CD14-positive monocyte (primary cell): ENCODE measurements at places on chromosomes 2 and 18.

DNA sequence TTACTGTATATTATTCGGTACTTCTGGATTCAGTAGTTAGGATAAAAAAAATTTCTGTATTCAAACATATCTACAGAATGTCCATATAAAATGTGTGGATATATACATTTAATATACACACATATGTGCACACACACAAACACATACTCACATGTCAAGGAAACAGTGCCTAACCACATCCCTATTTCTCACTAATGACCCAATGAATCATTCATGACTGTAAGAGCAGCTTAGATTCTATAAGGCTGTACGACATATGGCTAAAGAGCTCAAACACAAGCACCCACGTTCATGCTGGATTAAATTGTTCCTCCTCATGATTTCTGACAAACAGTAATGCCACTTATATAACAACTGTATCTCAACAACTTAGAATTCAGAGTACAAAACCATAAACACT lies 457.3 kb downstream of the ADCYAP1 start:
- no peak for DNase-seq

DNA sequence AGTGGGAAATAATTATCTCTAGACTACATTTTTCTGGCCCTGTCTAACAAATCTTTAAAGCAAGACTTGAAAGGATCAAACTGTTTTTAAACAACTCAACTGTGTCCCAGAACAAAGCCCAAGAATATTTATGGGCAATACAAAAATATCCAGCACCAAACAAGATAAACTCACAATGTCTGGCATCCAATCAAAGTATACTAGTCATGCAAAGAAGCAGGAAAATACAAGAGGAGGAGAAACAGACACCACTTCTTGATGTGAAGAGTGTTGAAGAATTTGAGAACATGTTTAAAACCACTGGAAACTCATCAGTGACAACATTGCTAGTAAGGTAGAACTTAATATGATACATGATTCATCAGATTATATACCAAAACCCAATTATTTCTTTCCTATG lies 66.1 kb upstream of the CDC42EP3 start:
- no peak for DNase-seq

DNA sequence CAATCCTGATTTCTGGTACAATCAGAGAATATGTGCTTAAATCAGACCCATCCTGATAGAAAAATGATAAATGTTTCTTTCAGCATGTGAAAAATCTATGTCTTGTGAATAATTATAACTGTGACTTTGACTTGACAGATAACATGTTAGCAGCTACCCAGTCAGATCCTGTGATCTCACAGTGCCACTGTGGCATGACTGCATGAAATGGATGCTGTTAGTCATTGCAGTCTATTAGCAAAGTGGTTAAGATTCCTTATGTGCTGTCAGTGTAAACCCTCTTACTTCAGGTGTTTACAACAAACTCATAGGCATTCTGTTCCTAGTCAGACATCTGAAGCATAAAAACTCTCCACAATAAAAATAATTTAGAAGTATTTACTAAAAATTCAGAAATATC lies 244.6 kb upstream of the RND3 start:
- DNase-seq: no peak

GRCh38 chr2:121583555-121583954 lies 52.9 kb downstream of the RNU4ATAC start:
- DNase-seq: no peak

- no peak for DNase-seq
Observed at GRCh38 chr18:3885209-3885792, 435.3 kb downstream of the TGIF1 start.

DNA sequence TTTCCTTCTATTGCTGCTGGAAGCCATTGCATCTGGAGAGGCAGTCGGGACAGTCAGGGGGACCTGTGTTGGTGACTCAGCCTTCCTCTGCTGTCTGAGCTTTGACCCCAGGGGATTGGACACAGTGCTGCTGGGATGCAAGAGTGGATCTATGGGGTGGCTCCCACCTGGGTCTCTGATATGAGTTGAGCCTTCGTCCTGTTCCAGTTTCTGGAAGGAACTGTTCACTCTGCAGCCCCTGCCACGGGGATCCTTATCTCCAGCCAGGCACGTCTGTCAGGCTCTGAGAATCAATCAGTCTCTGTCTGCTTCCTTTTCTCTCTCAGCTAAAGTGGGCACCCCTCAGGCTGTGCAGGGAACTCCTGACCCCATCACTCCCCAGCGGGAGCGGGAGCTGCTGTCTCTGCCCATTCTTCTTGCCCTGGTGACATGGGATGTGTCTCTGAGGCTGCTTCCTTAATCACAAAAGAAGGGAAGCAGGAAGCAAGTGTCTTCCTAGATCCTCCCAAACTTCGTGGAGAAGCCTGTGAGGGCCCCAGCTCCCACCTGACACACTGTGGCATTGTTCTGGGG lies 51.7 kb downstream of the ARHGAP28 start:
- no peak for DNase-seq

DNA sequence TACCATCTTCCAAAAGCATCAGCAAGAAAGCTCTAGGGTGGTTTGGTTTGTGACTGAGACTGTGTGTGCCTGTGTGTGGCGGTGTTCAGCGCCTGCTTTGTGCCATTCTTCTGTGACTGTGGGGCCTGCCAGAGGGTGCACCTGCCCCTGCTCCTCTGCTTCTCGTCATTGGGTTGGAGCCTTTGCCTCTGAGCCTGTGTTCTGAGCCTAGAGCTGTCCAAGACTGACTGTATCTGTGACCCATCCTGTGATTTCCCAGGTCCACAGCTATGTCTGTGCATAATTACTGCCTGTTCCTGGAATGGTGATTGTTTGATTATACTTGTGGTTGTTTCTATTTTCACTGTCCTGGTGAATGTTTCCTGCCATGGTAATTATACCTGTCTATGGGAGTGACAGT lies 57.1 kb upstream of the KLHL29 start:
- no peak for DNase-seq

- DNase-seq: no peak
Observed at GRCh38 chr2:157868993-157869392, 7.1 kb downstream of the ACVR1 start.

GRCh38 chr2:3847397-3848052 lies 144.2 kb downstream of the DCDC2C start:
- no peak for DNase-seq
